EH (cell line): ENCODE measurements at places on chromosomes 2 and 18.

GRCh38 chr2:197241596-197241995 lies 69.0 kb downstream of the ANKRD44 start:
- DNase-seq = no peak

GRCh38 chr2:142065700-142066099 lies 65.1 kb downstream of the LRP1B start:
- DNase-seq = no peak

DNA sequence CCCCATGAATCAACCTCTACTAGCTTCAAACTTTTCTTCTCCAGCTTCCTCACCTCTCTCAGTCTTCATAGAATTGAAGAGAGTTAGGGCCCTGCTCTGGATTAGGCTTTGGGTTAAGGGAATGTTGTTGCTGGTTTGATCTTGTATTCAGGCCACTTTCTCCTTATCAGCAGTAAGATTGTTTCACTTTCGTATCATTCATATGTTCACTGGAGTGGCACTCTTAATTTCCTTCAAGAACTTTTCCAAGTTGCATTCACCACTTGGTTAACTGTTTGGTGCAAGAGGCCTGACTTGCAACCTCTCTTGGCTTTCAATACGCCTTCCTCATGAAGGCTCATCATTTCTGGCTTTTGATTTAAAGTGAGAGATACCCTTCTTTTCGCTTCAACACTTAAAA lies 22.8 kb downstream of the OXER1 start:
- DNase-seq = no peak

DNA sequence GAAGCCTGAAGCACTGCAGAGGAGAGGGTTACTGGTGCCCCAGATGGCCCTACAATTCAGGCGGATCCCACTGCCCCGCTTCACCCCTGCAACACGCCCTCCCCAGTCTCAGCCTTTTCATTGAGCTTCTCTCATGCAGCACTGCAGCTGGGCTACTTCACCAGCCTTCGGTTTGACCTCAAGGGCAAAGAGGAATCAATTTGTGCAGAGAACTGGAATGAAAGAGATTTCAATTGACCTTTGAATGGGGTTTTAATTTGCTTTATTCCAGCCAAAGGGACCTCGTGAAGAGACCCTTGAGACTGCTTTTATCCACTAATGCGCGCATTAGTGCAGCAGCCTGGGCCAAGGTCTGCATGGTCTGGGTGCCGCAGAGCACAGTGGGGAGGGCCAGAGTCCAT lies 8.8 kb upstream of the POMC start:
- DNase-seq = no peak

DNA sequence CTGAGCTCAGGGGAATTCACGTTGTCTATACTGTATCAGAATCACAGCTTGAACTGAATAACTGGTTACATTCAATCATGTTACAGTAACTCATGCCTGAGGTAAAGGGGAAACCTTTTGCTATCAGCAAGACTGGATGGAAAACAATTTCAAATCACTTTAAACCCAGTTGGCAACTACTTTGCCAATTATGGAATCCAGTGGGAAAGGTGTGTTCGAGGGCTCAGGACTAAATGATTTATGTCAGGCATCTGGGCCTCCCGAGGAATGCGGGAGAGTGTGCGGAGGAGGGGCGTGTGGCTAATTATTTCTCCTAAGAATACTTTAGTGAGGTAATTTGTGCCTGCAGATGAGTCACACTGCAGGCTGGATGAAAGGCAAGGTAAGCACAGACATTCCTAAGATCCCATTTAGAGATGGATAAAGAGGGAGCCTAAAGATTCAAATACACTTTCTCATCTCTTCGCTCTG lies 100.1 kb downstream of the HRH4 start:
- DNase-seq = no peak

- peak; percentile 66 for DNase-seq
Observed at GRCh38 chr2:30230497-30231211, 680 bp upstream of the LBH start.

- no peak for DNase-seq
Observed at GRCh38 chr2:28168376-28168775, 224.3 kb upstream of the FOSL2 start.

- DNase-seq = no peak
Observed at GRCh38 chr2:136175868-136176267, 57.9 kb upstream of the CXCR4 start.

DNA sequence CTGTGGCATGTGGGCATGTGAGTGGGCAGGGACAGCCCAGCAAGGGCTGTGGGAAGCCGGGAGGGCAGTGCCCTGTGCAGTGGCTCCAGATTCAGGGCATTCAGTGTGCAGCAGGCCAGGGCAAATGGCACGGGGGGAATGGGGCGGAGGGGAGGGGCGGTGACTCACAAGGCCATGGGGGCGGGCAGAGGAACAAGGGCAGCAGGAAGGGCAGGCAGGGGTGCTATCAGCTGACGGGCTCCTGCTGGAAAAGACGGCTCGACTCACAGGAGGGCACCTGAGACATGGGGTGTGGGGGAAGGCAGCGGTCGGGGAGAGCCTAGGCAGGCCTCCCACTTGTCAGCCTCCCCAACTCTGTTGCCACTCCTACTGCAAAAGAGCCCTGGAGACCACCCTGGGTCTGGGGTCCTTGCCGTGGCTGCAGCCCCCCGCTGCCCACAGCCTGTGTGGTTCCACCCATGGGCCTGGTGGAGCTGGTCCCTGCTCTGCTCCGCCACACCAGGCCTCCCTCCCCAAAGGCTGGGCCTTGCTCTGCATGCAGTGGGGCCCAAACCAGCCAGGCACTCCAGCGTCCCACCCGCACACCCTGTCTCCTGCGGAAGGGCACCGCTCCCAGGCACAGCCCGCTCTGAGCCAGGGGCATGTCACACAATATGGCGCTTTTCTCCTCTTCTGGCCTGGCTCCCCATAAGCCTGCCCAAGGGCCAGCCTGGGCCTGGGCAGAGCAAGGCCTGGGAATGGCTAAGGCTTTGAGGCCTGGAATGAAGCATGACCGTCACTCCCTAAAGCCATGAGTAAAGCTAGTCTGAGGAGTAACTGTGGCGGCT lies 25.9 kb downstream of the HS6ST1 start:
- DNase-seq = no peak

GRCh38 chr2:105800953-105801635 lies 56.4 kb downstream of the NCK2 start:
- DNase-seq = no peak
